Esophagus squamous epithelium (tissue), 5 donors: ENCODE measurements at places on chromosomes 16 and 17.

GRCh38 chr16:25026621-25027020 is 11.5 kb upstream of the ARHGAP17 start:
- no peak for DNase-seq

DNA sequence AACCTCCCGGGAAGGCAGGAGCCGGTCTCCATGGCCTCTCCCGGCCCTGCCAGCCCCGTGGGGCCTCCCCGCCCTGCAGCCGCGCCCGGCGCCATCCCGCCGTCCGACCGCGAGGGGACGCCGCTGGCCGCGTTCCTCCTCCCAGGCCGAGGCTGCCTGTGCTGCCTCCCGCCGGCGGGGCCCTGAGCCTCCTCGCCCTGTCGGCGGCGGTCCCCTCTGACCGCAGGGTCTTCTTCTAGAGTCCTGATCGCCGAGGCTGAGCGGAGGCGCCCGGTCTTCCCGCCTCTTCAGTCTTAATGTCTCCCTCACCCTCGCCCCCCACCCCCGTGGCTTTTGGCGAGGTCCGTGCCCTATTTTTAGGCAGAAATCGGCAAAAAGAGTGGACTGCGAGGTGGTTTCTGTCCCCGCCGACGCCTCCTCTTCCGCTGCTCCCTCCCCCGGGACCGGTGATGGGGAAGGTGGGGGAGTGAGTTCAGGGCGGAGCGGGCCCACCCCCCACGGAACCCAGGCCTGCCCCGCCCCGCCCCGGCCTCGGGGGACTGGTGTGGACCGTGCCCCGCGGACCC is 794 bp upstream of the CPNE7 start:
- DNase-seq: no peak

DNA sequence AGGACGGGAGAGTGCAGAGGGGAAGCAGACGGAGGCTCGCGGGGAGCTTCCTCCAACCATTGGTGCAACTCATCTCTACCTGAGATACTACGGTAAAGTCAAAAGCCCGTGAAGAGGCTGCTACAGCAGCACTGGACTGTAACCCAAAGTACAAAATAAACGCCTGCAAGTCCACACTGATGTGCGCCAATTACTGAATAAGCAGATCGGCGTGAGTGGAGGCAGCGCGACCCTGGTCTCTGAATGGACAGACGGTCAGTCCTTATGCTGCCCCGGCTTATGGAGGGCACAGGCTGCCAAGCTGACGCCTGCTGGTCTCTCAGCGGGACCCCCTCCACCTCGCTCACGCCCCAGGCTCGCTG is 58.5 kb downstream of the LMF1 start:
- DNase-seq: no peak

- no peak for DNase-seq
Observed at GRCh38 chr16:85541181-85541580, 71.9 kb upstream of the GSE1 start.

- no peak for DNase-seq
Observed at GRCh38 chr17:8801135-8801840, 2.1 kb upstream of the MFSD6L start.

- no peak for DNase-seq
Observed at GRCh38 chr17:6386041-6386630, 48.8 kb downstream of the AIPL1 start.

DNA sequence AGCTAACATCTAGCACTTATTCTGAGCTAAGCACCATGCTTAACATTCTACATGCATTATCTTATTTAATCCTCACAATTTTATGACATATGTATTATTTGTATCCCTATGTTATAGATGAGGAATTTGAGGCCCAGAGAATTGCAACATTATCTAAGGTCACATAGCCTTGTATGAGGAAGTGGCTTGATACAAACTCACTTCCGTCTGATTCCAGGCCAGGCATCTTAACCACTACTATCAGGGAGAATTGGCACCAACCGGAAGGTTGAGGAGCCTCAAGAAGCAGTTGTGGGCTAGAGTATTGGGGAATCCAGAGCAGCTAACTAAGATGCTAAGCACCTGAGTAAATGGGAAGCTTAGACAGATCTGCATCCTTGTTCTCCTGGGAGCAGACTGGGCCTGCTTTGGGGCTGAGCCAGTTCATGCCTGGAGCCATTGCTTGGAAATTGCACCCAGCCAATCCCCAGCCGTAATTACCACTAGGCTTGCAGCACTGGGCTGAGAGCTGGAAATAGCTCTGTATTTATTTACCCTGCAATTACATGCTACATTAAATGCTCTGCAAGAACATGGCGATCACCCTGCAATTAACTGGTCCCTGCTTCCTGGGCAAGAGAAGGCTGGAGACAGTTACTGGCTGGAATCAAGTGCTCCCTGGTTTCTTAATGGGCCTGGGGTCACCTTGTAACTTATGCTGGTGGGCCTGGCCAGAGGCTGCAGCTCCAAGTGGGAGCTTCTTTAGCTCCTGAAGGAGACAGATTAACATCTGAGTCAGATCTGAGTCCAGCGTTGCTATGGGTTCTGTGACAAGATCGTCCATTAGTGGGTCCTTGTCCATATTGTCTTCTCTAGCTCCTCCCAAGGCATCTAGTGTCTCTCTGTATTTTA is 273.1 kb upstream of the CCL2 start:
- DNase-seq: no peak

DNA sequence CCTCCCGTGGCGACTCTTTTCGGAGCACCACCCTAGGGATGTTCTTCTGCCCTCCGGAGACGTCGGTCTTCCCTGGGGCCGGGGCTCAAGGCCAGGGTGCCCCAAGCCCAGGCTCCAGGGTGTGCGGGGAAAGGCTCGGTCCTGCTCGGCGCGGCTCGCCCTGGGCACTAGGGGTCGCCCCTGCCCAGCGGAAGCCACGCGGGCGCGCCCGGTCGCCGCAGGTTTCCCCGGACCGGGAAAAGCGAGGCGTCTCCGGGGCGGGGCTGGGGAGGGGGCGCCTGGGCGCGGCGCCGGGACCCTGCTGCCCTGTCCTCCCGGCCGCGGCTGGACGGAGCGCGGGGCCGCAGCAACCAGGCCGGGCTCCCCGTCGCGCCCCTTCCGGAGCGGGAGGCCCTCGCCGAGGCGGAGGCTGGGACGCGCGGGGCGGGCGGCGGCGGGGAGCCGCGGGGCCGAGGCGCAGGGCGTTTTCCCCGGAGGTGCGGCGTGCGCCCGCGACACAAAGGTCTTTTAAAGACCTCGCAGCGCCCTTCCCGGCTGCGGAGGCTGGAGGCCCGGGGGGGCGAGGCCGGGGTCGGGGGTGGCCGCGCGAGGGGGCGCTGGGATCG is 76.4 kb downstream of the MRC2 start:
- DNase-seq: no peak

DNA sequence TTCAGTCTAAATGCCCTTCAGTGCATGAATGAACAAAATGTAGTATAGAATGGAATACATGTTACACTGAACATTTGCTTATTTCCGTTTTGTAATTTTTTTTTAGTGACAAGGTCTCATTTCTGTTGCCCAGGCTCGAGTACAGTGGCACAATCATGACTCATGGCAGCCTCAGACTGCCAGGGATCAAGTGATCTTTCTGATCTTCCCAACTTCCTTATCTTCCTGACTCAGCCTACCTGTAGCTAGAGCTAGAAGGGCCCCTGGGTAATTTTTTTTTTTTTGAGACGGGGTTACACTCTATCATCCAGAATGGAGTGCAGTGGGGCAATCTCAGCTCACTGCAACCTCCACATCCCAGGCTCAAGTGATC is 7.3 kb upstream of the SLX4 start:
- no peak for DNase-seq

GRCh38 chr16:67404740-67405226 is 11.5 kb upstream of the TPPP3 start:
- no peak for DNase-seq

GRCh38 chr17:333626-334396 is 18.8 kb downstream of the RPH3AL start:
- no peak for DNase-seq
